Panc1 (cell line): ENCODE measurements at places on chromosomes 6 and 20. TPM values are rescaled to one million over a fixed set of nuclear protein-coding genes. Genes with fewer than 3 reads are reported as not detected.

Gene DEFB132
- total RNA-seq, result 0.10 TPM

Gene MYLIP
- 12.7 TPM for total RNA-seq

Gene RAD21L1
- 1.0 TPM for total RNA-seq

Gene LY86
- not detected for total RNA-seq

Gene DDR1
- 95.2 TPM for total RNA-seq

Gene BMP2
- 0.23 TPM for total RNA-seq

Gene ECT2L
- not detected for total RNA-seq

DNA sequence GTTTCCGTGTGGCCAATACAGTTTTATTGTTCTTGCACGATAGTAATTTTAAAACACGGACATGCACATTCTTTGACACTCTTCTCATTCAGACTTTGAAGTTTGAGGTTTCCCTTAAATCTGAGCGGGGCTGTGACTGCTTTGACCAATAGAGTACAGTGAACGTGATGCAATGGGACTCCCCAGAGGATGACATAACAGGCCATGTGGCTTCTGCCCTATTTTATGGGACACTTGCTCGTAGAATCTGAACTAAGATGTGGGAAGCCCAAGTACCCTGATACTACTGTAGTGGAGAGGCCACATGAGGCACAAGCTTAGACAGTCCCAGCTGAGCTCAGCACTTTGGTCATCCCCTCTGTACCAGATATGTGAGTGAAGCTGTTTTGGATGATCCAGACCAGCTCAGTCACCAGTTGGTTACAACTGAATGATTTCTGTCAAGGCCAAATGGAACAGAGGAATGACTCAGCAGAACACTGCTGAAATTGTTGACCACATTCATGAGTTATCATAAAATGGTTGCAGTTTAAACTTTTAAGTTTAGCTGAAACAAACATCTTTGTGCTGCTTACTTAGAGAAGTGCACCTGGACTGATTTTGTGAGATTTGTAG lies 279.4 kb downstream of the RFPL4B start:
- H3K27me3 ChIP-seq, result no peaks in the 10 kb centered on the region
- H3K4me1 ChIP-seq, result no peaks in the 10 kb centered on the region
- no peak overlapping the region; the same call in 1 of the 2 replicates for H3K27ac ChIP-seq
- no peak for DNase-seq
- no peak overlapping the region for H3K4me3 ChIP-seq
- no peaks in the 10 kb centered on the region for H3K36me3 ChIP-seq

DNA sequence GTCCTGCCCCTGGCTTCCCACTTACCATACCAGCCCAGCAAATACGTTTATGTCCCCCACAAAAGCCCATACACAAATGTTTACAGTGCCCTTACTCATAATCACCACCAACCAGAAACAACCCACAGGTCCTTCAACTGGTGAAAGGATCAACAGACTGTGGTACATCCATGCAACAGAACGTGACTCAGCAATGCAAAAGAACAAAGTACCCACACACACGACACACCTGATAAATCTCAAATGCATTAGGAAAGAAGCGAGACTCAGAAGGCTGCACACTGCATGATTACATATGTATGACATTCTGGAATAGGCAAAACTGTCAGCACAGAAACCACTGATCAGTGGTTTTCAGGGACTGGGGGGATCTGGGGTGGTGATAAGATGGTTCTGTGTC lies 20.5 kb downstream of the NCR2 start:
- H3K27me3 ChIP-seq, result peaks cover 25% of the 10 kb centered on the region
- no peak for DNase-seq
- no peaks in the 10 kb centered on the region for H3K36me3 ChIP-seq
- no peaks in the 10 kb centered on the region for H3K4me1 ChIP-seq

DNA sequence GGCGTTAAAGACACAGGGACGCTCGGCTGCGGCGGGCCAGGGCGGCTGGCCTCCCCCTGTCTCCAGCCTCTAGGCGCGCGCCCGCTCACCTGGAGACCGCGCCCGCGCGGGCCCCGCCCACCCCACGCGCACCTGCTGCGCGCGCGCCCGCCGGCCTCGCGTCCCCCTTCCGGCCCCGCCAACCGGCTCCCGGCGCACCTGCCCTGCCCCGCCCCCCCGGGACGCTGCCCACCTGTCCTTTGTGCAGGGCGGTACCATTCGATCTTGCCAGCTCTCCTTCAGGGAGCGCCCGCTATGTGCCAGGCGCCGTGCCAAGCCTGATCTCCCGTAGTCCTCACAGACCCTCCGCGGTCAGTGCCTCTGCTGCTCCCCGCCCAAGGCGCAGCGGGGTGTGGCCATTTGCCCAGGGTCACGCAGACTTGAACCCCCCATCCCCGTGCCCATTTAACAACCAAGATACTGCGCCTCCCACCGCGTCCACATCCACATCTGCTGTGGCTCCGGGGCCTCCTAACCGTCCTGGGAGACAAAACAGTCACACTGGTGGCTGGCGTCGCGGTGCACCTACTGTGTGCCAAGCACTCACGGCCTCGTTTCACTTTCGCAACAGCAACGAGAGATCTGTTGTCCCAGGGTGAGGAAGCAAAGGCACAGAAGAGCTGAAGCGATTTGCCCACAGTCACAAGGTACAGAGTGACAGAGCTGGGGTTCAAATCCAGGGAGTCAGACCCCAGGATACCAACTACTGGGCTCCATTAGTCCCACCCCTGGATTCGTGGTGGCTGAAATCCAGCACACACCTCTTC lies 48.1 kb downstream of the NOL4L start:
- peaks cover 7% of the 10 kb centered on the region; the same call in 1 of the 2 replicates for H3K4me1 ChIP-seq
- no peak overlapping the region for H3K27ac ChIP-seq
- H3K36me3 ChIP-seq, result no peaks in the 10 kb centered on the region
- no peak for DNase-seq

- no peak overlapping the region for H3K27ac ChIP-seq
- no peaks in the 10 kb centered on the region for H3K36me3 ChIP-seq
- peaks cover 20% of the 10 kb centered on the region for H3K4me1 ChIP-seq
- no peak overlapping the region for H3K4me3 ChIP-seq
- no peaks in the 10 kb centered on the region for H3K27me3 ChIP-seq
Measured at GRCh38 chr20:62827311-62828038, 10.6 kb downstream of the COL9A3 start.

DNA sequence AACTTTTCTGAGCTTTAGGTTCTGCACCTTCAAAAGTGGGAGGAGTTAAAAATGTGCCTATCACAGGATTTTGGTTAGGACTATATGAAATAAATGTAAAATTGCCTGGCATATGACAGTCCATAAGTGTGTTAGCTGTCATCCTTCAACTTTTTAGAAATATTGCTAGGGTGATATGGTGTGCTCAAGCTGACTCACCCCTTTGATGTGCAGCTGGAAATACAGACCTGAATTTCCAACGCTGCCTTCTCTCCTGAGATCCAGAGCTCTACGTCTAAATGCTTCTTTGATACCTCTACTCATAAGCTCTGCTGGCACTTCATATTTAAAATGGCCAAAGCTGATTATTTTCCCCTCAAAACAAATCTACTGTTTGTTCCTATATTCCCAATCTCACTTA lies 2.7 kb downstream of the SLC35B3 start:
- DNase-seq, result no peak
- no peak overlapping the region for H3K27ac ChIP-seq
- peaks cover 20% of the 10 kb centered on the region for H3K4me1 ChIP-seq

- no peak for DNase-seq
- no peaks in the 10 kb centered on the region for H3K4me1 ChIP-seq
- no peaks in the 10 kb centered on the region for H3K36me3 ChIP-seq
Measured at GRCh38 chr6:1619098-1619672, 9.5 kb downstream of the FOXC1 start.

- H3K27ac ChIP-seq, result no peak overlapping the region
- no peaks in the 10 kb centered on the region for H3K4me1 ChIP-seq
- H3K36me3 ChIP-seq, result no peaks in the 10 kb centered on the region
- DNase-seq, result peak; percentile 68
Measured at GRCh38 chr6:57021086-57021720, 25.3 kb upstream of the KIAA1586 start.

- H3K27ac ChIP-seq, result no peak overlapping the region
- no peak overlapping the region for H3K4me3 ChIP-seq
- no peaks in the 10 kb centered on the region for H3K4me1 ChIP-seq
- H3K36me3 ChIP-seq, result no peaks in the 10 kb centered on the region
- H3K27me3 ChIP-seq, result no peaks in the 10 kb centered on the region; the same call in 1 of the 2 replicates
- DNase-seq, result no peak
Measured at GRCh38 chr6:152700427-152700826, 2.7 kb downstream of the MYCT1 start.

- H3K4me3 ChIP-seq, result no peak overlapping the region
- no peaks in the 10 kb centered on the region for H3K36me3 ChIP-seq
- H3K4me1 ChIP-seq, result no peaks in the 10 kb centered on the region
Measured at GRCh38 chr6:163922562-163922961, 508.0 kb downstream of the QKI start.

- H3K27ac ChIP-seq, result no peak overlapping the region
- no peak for DNase-seq
Measured at GRCh38 chr20:5180933-5181332, 54.1 kb downstream of the CDS2 start.

DNA sequence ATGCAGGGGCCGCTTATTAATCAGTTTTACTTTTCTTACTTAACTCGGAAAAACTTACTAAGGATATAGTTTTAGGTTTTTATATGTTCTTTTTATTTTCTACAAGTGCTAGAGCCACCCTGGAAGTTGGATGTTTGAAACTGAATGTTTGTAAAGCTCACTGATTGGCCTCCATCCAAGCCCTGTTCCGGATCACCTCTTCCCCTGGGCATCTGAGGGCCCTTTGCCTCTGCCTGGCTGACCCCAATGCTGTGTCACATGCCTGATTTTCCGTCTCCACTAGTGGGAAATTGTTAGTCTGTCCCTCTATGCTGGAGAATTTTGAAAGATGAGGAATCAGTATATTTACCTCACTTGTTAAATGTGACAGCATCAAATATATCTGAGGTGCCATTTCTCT lies 79.3 kb downstream of the SLC35F1 start:
- H3K27ac ChIP-seq, result no peak overlapping the region
- H3K36me3 ChIP-seq, result no peaks in the 10 kb centered on the region
- H3K27me3 ChIP-seq, result no peaks in the 10 kb centered on the region
- H3K4me3 ChIP-seq, result no peak overlapping the region
- no peaks in the 10 kb centered on the region for H3K4me1 ChIP-seq
